Smooth muscle cell of trachea (primary cell): ENCODE measurements at places on chromosomes 4 and X. TPM values are rescaled to one million over a fixed set of nuclear protein-coding genes. Genes with fewer than 3 reads are reported as not detected.

The CDS1 gene
- 0.17 and 0.58 TPM in 2 replicates for total RNA-seq

The FMR1NB gene
- not detected in 2 replicates for total RNA-seq

The CLIC2 gene
- 29.4 and 29.8 TPM in 2 replicates for total RNA-seq

The SLC34A2 gene
- total RNA-seq, result not detected in 2 replicates

The VCX2 gene
- not detected in 2 replicates for total RNA-seq

The PCDH10 gene
- 0.83 and 1.6 TPM in 2 replicates for total RNA-seq

The ALAS2 gene
- total RNA-seq, result not detected in 2 replicates

The UCP1 gene
- total RNA-seq, result not detected in 2 replicates

The AFM gene
- total RNA-seq, result not detected in 2 replicates

The ADGRG4 gene
- under 0.01 TPM in 1 of 2 replicates, not detected in the other for total RNA-seq

The TRIML2 gene
- 0.33 TPM in 1 of 2 replicates, not detected in the other for total RNA-seq

The ODAPH gene
- not detected in 2 replicates for total RNA-seq

The NAP1L3 gene
- 4.8 and 4.9 TPM in 2 replicates for total RNA-seq

The EGF gene
- 0.50 and 1.0 TPM in 2 replicates for total RNA-seq

The HSPA4L gene
- total RNA-seq, result 13.8 and 24.8 TPM in 2 replicates

The ADH1C gene
- total RNA-seq, result 2.3 and 5.5 TPM in 2 replicates

The GABRQ gene
- under 0.01 and 0.17 TPM in 2 replicates for total RNA-seq

The PAGE2B gene
- not detected in 2 replicates for total RNA-seq

The TRAM1L1 gene
- 3.5 and 4.2 TPM in 2 replicates for total RNA-seq

The SERTM2 gene
- under 0.01 TPM in 1 of 2 replicates, not detected in the other for total RNA-seq

The PHOX2B gene
- total RNA-seq, result not detected in 2 replicates

The TEX13A gene
- total RNA-seq, result not detected in 2 replicates

The TCEAL7 gene
- total RNA-seq, result 43.7 and 66.8 TPM in 2 replicates

The TRPC3 gene
- 0.44 and 0.50 TPM in 2 replicates for total RNA-seq

The PLS3 gene
- 176 and 310 TPM in 2 replicates for total RNA-seq

The CNGA1 gene
- total RNA-seq, result not detected in 2 replicates

The RFC1 gene
- total RNA-seq, result 35.7 and 65.9 TPM in 2 replicates
